ENCODE measurements at places on chromosomes 7 and 10.
A peak's percentile ranks its signal among the peaks of the same experiment; 100 is the strongest.

- DNase-seq = no peak
Observed at GRCh38 chr10:131142517-131143380, 168.8 kb downstream of the TCERG1L start.

DNA sequence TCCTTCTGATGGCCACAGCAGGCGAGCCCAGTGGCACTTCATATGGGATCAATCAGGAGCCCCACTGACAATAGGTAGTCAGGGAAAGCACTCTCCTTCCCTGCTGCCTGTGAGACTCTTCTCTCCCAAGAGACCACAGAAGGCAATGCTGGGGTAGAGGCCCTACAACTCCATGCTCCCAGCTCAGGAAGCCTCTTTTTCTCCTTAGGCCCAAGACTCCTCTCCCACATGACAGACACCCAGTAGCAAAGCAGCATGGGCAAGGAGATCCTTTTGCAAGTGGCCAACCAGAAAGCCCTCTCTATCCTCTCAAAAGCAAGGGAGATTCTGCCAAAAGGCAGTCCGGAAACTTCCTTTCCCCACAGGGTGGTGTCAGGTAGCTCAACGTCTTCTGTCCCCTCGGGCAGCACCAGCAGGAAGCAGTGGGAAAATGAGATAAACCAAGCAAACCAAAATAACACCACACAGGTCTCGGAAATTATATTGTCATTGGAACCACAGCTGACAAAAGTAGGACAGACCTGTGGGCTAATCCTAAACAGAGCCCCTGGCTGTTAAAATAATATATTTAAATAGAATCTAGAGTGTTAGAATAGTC, 172.7 kb upstream of the GDF10 start:
- DNase-seq = no peak

DNA sequence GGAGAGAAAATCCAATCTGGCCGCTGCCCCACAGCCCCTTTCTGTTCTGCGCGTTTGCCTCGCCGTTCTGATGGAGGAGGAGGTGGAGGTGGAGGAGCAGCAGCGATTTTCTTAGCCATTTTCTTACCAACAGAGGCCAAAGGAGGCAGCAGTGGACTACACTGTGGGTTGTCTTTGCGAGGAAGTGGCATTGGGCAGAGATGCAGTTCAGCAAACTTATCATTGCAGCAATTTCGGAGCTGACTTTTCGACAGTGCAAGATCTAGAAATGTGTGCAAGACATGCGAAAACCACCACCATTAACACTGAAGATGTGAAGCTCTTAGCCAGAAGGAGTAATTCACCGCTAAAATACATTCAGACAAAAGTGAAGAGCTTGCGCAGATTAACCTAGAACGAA, 1.9 kb upstream of the ARL4A start:
- no peak for DNase-seq

- DNase-seq = no peak
Observed at GRCh38 chr7:135174941-135175340, 4.4 kb upstream of the CYREN start.

GRCh38 chr10:3588816-3589215, 196.2 kb downstream of the KLF6 start:
- DNase-seq = no peak

- DNase-seq = no peak
Observed at GRCh38 chr7:156621652-156622051, 18.9 kb upstream of the RNF32 start.

- no peak for DNase-seq
Observed at GRCh38 chr10:112711366-112711765, 238.7 kb upstream of the TCF7L2 start.

DNA sequence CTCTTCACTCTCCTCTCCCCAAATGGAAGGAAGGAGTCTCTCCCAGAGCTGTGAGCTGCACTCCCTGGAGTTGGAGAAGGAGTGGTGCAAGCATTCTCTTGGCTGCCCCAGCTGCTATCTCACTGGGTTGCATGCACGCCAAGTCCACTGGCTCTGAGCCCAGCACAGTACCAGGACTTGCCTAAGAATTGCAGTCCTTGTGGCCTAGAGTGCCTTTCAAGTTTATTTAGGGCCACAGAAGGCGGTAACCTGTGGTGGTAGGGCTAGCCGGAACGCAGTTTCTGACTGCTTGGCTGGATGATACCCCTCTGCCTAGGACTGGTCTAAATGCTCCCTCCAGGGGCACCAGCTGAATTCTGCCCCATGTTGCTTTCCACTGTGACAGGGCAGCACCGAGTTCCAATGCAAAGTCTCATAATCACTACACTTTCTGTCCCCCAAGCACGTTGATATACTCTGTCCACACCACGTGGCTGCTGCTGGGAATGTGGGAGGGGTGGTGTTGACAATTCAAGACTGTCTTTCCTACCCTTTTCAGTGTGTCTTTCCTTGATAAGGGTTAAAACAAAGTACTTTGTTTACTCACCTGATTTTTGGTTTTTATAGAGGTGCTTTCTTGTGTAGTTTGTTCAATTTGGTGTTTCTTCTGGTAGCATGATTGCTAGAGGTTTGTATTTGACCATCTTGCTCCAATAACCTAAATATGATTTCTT, 57.0 kb downstream of the PHTF2 start:
- no peak for DNase-seq

- no peak for DNase-seq
Observed at GRCh38 chr7:118855290-118855689, 630.8 kb downstream of the ANKRD7 start.

DNA sequence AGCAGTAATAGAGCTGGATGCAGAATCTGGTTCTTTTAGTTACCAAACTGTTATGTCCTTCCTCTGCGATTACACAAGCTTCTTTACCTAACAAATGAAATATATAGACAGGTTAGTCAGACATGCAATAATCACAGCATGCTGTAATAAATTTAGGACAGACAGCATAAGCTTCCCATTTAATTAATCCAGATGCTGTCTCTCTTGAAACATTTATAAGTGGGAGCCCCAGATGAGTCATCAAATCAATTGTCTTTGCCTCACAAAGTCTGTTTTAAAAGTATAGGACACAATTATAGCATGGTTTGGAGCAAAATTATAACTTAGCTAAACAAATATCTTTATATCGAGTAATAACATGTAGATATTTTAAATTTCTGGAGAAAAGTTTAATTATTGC, 1.6 kb downstream of the CDNF start:
- DNase-seq = no peak

DNA sequence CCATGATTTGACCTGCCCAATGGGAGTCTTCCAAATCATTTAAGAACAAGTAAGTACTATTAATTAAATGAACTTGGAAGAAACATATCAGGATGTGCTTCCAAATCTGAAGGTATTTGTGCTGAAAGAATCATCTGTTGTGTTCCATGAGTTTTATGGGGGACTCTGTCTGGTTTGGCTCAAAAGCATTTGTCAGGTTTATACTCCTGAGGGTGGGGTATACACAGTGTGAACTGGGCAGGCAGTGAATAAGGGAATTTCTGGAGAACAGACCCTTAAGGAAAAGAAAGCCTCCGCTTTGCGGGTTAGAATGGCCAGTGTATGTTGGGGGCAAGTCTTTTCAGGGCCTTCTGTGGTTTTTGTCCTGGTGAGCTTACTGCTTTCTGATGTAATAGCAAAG, 29.9 kb downstream of the TCF7L2 start:
- DNase-seq = no peak

- DNase-seq = no peak
Observed at GRCh38 chr7:152511736-152512135, 75.9 kb upstream of the KMT2C start.

DNA sequence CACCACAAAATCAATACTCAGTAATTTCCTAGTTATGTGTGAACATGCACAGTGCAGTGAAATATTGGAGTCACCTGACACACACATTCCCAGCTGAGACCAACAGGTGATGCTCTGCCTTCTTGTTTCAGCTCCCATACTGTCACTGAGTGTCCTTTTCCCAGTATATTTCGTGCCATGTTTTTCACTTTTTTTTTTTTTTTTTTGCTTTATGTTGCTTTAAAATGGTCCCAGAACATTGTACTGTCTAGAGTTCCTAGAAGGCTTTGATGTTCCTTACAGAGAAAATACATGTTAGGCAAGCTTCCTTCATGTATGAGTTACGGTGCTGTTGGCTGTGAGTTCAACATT, 45.6 kb downstream of the ELAPOR2 start:
- DNase-seq = no peak

DNA sequence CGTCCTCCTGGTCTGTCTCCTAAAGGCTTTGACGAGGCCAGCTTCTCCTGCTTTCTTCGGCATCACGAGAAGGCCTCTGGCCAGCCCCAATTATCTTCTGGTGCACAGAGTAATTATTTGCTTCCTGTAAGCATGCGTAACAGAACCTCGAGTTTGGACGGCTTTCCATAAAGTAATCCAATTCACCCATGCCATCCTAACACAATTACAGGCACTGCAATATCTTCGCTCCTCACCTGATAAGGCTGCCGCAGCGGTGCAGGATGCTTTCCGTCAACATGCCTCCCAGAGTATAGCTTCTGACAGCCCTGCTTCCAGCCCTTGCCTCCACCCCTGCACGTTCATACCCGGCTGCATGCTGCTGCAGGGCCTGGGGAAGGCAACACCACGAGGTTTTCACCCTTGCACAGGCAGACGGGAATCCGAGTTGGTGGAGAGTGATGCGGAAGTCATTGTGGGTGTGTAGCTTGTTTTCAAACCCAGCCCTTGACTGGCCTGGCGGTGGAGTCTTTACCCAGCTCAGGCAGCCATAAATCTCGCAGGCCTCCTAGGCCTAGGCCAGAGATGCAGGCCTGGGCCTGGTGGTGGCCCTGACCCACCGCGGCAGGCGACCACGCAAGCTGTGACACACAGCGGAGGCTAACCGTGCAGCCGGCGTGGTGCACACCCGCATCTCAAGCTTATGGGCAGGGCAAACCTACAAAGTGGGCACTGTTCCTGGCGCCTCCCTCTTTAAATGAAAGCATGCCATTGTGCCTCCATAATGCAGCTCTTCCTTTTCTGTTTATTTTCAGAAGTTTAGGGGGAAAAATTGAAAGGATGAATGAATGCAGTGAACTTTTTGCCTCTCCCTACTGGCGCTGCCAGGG, 12.7 kb downstream of the EBF3 start:
- DNase-seq = peak; percentile 42

DNA sequence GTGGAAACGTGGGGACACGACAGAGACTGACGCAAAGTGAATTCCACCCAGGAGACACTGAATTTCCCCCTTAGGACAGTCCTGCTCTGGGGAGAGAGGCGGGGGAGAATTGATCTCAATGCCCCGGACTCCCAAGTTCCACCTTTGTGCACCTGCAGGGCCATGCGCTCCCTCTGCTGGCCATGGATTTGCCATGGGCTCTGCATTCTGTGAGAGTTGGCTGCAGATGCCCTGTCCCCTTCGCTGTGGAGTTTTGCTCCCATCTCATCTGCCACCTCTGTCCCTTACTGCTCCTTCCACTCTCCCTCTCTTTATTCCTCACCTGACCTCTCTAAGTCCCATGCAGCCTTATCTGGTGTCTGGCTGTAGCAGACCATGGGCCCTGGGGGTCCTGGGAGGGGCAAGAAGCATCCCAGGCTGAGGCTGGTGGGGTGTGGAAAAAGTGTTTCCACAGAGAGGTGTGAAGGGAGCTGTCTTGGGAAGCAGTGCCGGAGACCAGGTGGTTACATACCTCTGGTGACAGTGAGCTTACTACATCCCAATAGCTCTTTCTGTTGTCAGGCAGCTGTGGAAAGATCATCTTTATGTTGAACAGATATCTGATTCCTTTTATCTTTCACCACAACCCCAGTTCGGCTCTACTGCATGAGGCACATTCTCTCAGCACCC, 14.3 kb downstream of the GHRHR start:
- no peak for DNase-seq

DNA sequence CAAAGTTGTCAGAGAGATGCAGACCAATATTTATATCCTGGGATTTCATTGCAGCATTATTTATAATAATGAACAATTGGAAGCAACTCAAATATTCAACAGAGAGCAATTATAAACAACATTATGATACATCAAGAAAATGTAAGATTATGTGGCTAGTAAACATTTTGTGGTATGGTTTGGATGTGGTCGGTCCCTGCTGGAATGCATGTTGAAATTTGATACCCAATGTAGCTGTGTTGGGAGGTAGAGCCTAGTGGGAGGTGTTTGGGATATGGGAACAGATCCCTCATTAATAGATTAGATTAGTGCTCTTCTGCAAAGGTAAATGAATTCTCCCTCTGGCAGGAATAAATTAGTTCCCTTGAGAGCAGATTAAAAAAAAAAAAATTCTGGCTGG, 350.9 kb downstream of the ANKRD30A start:
- DNase-seq = no peak

DNA sequence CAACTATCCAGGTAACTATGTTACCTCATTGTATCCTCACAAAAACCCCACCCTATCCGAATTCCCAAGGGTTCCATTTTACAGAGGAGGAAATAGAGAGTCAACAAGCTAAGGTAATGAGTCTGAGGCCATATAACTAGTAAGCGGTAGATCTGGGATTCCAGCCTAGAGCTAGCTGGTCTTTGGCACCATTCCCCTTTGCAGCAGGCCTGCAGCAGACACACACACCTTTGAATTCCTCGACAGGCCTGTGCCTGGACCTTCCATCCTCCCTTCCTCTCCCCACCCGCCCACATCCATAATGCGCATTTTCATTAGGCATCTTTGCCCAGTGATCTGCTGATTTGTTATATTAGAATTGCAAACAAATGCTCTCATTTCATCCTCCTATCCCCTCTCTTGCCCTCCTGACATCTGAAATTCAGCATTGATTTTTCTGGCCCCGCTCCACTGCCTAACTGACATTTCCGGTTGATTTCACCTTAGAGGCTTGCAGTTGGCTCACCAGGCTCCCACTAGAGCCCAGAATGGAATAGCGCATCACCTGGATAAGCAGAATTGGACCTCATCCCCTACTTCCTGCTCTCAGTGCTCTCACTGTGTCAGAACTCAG, 129.5 kb downstream of the PLXNA4 start:
- DNase-seq = no peak

DNA sequence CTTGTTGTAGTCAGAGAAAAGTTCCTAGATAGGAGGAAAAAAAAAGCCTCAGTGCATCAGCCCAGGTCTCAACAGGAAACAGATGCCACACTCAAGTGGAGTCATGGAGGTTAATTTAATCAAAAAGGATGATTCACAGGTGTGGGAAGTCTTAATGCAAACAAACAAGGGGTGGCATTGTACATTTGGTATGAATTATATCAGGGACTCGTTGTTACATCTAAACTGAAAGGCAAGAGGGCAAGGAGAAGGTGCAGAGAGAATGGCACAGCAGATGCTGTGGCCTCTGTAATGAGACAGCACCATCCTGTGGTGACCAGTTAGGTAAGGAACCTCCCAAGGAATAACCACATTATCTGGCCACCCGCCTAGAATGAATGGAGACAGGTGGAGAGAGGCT, 133.7 kb downstream of the PTPRZ1 start:
- DNase-seq = no peak
